Heart left ventricle (tissue), 16 donors: ENCODE measurements at places on chromosomes 3 and 15. TPM values are rescaled to one million over a fixed set of nuclear protein-coding genes. Genes with fewer than 3 reads are reported as not detected.

- no peak overlapping the region for H3K27ac ChIP-seq
- no peaks in the 10 kb centered on the region for H3K36me3 ChIP-seq
- DNase-seq, result no peak
- H3K4me3 ChIP-seq, result no peak overlapping the region
- H3K27me3 ChIP-seq, result no peaks in the 10 kb centered on the region
Measured at GRCh38 chr3:178982137-178982536, 89.5 kb downstream of the ZMAT3 start.

LTF gene
- 10.6 TPM for total RNA-seq

DNA sequence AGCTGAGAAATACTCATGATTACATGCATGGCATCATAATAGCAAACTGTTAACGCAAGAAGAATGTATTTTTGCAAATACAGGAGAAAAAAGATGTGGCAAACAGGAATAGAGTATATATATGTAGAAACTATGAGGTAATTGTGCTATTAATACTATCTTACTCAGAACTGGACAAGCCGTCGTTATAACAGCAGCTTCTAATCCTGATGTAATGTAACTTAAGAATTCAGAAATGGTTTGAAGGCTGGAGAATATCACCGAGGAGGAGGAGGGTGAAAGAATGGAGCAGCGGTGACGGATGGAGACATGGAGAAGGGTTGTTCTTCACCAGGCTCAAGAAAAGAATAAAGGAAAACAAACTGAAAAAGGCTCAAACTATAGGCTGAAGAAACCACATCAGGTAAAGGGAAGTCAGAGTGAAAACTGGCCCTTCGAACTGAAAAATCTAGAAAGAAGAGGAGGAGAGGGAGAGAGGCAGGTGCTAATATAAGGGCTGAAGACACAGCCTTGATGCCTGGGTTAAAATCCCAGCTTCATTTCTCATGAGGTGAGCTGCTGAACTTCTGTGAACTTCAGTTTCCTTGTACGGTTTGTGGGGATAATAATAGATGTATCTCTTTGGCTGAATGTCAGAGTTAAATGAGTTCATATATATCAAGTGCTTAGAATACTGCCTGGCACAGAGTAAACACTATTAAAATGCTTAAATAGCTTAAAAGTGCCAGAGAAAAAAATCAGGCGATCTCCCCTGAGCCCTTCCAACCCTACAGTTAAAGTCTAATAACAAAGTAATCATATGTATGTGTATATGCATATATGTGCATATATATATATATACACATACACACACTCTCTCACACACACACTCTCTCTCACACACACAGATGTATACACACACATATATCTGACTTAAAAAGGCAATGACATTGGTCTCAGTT lies 43.9 kb downstream of the GOLIM4 start:
- H3K27ac ChIP-seq, result peak overlapping the region; percentile 76
- no peaks in the 10 kb centered on the region for H3K36me3 ChIP-seq
- DNase-seq, result no peak
- H3K4me1 ChIP-seq, result peaks cover 13% of the 10 kb centered on the region
- no peak overlapping the region for H3K4me3 ChIP-seq
- H3K27me3 ChIP-seq, result no peaks in the 10 kb centered on the region

DNA sequence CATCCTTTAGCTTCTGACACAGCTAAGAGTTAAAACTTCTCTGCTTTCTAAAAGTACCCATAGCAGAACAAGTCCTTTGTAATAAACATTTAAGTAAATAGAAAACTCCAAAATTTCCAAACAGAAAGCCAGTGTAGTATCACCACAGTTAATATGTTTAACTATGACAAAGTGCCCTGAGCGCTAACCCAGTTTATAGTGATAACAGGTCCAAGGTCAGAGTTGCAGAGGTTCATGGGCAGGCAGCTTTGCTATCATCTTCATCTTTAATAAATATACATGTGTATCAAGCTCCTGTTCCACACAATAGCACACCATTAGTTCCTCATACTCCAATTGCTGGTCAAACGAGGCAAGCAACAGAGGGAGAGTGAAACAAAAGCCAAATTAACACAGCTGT lies 12.4 kb upstream of the TOP2B start:
- no peaks in the 10 kb centered on the region for H3K27me3 ChIP-seq
- no peak overlapping the region for H3K4me3 ChIP-seq
- H3K36me3 ChIP-seq, result no peaks in the 10 kb centered on the region
- no peak overlapping the region for H3K27ac ChIP-seq

DNA sequence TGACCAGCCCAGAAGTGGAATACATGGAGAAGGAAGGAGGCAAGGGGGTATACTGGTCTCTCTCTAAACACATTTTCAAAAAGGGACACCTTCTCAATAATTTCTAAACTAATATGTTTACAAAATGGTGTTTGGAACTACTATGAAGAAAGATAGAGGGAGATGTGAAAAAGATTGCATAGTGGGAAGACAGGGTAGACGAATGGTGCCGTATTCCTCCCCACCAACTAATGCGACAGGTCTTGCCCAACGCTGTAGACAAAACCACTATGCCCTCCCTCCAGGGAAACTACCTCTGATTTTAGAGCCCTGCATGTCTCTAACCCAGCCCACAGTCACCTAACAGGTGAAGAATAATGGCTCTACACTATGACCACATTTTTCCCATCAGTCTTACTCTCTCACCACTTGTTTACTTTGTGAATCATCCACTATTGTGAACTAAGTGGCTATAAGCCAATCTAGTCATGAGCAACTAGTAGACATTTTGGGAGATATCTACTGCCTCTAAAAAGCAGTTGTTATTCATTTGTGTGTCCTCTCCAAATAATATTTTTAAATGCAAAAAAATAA lies 108.2 kb upstream of the UBE2E2 start:
- H3K4me3 ChIP-seq, result no peak overlapping the region
- DNase-seq, result no peak
- no peaks in the 10 kb centered on the region for H3K4me1 ChIP-seq
